Iris pigment epithelial cell (primary cell): ENCODE measurements at places on chromosomes 7 and 10.

DNA sequence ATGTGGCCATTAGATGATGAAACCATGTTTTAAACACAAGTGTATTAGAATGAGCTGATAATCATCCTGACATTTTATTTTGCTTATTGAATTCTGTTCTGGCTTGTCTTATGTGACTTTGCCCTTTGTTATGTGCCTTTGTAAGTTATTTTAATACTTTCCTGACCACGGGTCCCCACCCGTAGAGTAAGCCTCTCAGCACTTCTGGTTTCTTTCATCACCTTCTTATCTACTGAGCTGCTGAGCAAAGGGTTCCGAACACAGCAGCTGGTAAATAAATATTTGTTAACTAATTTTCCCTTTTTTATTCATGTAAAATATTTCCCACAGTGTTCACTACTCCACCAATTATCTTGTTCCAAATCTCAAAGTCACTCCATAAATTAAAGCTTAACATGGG, 1115.3 kb downstream of the SORCS3 start:
- no peak for DNase-seq

DNA sequence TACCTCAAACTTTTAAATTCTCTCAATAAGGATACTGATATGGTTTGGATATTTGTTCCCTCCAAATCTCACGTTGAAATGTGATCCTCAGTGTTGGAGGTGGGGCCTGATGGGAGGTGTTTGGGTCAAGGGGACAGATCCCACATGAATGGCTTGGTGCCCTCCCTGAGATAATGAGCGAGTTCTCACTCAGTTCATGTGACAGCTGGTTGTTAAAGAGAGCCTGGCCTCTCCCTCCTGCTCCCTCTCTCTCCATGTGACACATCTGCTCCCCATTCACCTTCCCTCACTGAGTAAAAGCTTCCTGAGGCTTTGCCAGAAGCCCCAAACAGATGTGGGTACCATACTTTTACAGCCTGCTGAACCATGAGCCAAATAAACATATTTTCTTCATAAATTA, 19.2 kb downstream of the ABCB4 start:
- DNase-seq: no peak

DNA sequence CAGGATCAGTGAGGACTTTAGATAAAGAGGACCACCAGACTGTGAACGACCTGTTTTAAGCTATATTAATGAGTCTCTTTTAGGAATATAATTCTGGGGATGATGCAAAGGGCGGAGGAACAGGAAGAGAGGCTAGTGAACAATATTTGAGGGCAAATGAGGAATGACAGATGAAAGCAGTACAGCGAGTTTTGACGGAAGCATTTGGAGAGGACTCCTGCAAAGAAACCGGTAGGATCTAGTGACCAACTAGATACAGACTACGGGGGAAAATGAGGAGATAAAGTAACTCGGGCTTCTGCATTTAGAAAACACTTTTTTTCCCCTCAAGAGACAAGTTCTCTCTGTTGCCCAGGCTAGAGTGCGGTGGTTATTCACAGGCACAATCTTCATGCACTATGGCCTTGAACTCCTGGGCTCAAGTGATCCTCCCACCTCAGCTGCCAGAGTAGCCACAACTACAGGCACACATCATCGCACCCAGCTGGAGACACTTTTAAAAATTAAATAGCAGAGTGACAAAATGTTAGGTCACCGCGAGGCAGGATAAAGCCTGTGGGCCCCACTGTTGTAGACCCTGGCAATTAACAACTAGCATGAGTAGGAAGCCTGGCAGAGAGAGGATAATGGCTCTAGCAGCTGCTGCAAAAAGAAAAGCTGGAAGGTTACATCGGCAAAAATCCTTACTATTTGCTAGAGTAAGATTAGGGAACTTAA, 143.2 kb downstream of the SRPK2 start:
- DNase-seq: no peak

- DNase-seq: no peak
Observed at GRCh38 chr7:15764010-15764409, 77.5 kb upstream of the MEOX2 start.

- no peak for DNase-seq
Observed at GRCh38 chr10:85993140-85993539, 373.5 kb downstream of the GRID1 start.

DNA sequence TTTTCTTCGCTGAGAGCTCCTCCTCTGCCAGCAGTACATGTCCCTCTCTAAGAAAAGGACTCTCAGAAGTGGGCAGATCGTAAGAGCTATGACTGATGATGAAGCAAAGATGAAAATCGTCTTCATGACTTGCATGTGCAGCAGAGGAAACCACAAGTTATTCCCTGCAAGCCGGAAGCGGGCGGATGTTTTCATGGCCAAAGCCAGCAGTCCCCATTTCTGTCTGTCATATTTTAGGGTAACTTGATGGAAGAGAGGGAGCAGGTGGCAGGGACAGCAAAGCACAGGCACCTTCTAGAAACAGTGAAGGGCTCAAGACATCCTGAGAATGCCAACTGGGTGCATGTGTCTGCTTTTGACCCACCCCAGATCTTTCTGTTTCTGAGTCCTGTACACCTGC, 19.9 kb downstream of the KLF6 start:
- DNase-seq: no peak

GRCh38 chr7:133781486-133782090, 345.6 kb upstream of the LRGUK start:
- DNase-seq: no peak

DNA sequence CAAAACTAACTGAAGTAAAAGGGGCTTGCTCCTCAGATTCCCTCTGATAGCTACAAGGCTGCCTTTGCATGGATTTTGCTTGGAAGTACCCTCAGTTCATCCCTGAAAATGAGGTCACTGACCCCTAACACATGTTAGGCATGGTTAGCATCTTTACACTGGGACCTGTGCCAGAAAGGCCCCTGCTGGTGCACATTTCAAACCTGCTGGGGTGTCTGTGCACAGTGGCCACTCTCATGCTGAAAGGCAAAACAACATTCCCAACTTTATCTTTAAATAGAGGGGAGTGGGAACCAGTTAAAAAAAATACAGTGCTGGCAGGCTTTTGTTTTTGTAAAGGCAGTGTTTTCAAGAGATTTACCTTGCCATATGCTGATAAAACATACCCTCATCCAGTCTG, 99.1 kb downstream of the ANK3 start:
- DNase-seq: no peak

- no peak for DNase-seq
Observed at GRCh38 chr10:53075469-53075868, 302.9 kb upstream of the MBL2 start.

DNA sequence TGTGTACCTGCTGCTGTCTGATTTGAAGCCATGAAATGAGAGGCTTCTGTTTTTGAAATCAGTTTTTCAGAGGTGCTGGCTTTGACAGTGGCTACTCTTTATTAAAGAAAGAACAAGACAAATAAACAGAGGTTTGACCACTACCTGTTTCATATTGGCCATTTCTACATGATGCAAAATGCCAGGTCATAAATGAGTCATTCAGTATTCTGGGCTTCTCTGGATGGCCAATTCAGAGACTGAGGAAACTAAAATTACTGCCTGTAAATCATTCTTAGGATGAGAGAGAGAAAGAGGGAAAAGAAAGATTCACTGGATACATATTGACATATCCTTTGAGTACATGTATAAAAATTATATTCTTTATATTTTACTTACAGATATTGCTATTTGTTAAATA, 303.3 kb upstream of the ETV1 start:
- no peak for DNase-seq

GRCh38 chr10:86104611-86105145, 261.9 kb downstream of the GRID1 start:
- DNase-seq: no peak

DNA sequence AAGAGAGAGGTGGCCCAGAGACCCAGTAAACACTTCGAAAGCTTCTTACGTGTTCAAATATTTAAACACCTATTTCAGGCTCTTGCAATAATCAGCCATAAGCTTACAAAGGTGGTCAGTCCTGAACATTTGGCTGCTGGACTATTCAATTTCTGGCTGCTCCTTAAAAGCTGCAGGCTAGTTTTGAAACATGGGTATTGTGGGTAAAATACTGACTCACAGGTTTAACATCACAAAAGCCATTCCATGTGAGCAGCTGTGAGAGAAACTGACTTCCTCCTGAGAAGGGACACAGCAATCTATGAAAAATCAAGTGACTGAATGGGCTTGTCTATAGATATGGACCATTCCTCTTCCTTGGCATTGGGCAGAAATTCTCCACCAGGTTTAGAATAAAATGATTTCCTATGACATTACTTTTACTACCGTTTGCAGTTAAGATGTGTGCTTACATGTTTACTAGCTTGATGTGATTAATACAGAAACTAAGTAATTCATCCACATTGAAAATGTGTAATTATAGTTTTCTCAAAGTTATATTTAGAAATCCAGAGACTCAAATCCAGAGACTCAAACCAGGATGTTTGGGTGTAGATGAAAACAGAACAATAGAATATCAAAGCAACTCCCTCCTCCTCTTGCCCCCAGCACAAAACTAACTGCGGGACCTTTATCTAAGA, 252.3 kb downstream of the GATA3 start:
- peak; percentile 1 for DNase-seq

DNA sequence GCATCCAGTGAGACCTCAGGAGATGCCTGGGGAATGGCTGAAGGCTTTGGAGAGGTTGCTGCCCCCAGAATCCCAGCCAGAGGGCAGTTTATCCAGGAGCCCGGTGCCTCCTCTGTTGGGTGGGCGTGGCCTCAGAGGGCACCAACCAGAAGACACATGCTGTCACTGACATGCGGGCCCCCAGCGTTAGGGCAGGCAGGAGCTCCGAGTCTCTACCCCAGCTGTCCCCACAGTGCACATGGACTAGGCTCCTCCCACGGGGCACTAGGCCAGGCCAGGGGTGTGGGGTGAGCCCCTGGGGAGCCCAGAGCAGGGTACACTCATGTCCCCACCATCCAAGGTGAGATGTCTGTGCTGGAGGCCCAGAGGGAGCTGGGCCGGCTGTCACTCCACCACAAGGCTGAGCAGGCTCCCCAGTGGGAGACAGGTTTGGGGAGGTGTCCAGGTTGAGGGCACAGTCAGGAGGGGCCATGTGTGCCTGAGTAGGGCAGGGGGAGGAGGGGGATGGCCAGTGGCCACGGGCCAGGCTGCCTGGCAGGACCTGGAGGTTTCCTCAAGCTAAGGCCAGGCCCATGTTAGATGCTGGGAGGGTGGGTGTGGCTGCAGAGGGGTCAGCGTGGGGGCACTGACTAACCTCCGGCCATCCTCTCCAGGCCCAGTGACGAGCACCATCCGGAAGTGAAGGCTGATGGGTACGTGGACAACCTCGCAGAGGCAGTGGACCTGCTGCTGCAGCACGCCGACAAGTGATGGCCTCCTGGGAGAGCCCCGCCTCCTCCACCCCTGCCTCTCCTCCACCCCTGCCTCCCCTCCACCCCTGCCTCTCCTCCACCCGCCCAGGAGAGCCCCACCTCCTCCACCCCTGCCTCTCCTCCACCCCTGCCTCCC, 131.3 kb downstream of the FAM53B start:
- peak; percentile 76 for DNase-seq

GRCh38 chr10:28327491-28327880, 24.6 kb upstream of the MPP7 start:
- DNase-seq: peak; percentile 54

- DNase-seq: no peak
Observed at GRCh38 chr10:132812520-132812919, 26.6 kb upstream of the NKX6-2 start.

- peak; percentile 79 for DNase-seq
Observed at GRCh38 chr7:128022631-128023532, 8.4 kb downstream of the LRRC4 start.

GRCh38 chr7:35252612-35253459, 1.1 kb downstream of the TBX20 start:
- no peak for DNase-seq

DNA sequence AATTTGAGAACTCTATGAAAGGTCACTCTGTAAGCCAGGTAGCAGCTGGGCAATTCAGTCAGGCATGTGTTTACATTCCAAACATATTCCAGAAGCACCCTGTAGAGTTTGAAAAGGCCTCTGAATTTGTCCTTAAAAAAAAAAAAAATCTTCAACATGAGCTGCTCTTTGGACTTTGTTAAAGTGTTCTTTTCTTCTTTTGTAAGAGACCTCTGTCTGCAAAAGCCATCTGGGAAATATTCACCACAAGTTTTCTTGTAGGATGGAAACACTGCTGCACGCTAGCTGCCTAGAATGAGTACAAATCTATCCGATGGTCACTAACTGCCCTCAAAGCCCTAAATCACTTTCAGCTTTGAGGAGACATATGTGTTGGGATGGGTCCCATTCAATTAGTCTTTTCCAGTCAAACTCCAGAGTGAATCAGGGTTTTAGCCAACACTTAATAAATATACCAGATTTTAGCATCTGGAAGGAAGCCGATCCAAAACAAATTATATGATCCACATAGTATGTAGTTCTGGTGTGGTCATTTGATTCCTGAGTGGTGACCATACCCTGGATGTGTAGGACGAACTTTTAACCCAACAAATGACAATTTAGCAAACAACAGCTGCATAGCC, 85.9 kb downstream of the CD36 start:
- DNase-seq: peak; percentile 48

DNA sequence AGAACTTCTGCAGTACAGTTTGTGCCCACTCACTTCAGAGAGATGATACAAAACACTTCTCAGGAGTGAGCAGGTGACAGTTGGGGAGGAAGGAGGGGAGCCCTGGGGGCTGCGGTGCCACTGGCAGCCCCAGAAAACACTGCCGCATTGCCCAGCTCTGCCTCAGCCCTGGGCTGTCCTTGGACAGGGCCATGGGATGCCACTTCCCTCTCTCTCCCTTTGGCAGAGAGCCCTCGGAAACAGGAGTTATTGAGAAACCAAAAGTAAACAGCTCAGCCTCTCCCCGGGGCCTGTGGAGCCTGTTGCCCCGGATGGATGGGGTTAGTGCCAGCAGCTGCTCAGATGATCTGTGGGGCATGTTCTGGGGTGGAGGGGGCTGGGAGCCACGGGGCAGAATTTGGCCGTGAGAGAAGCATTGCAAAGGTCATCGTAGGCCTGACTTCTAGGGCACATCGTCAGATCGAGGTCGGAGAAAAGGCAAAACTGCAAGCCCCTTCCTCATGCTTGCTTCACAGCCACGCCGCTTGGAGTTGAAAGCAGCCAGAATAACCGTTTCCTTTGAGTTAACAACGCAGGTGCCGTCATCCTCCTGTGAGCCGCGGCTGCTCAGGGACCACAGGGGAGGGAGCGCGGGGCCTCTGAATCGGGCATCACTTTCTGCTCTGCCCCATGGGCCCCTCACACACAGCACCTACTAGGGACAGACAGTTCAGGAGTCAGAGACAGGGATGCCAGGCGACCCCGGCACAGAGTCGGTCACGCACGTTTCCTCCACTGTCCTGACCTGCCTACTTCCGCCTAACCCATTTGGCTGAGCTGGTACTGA, 256.4 kb downstream of the CAMK1D start:
- DNase-seq: peak; percentile 51
